H1 (cell line): ENCODE measurements at places on chromosomes 12 and 14.

DNA sequence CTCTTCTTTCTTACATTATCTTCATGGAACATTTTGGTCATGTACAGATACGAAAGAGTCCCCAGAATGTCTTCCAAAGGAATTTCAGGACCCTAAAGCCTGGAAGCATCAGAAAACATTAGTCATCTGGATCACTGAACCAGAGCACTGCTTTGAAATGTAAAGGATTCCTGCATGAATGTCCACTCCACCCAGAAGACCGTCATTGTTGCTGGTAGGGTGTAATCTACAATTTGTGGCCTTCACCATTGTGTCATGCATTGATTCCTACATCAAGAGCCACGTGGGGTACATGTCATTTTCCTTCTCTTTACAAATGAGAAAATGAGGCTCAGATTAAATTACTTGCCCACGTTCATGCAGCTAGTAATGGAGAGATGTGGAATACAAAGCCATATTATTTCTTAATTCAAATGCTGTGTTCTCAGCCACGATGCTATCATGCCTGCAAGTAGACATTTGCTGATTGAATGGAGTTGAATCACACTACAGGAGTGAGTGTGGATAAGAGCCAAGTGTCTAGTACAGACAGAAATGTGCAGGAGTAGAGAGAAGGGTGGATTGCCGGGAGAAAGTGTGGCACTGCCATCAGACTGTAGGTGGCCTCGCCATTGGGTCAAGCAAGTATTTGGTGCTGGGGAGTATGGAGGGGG is 231.2 kb downstream of the C12orf75 start:
- H3K36me3 ChIP-seq: no peaks in the 10 kb centered on the region
- no peak for DNase-seq
- H3K27me3 ChIP-seq: no peaks in the 10 kb centered on the region
- no peaks in the 10 kb centered on the region for H3K4me1 ChIP-seq
- no peak overlapping the region for H3K4me3 ChIP-seq

DNA sequence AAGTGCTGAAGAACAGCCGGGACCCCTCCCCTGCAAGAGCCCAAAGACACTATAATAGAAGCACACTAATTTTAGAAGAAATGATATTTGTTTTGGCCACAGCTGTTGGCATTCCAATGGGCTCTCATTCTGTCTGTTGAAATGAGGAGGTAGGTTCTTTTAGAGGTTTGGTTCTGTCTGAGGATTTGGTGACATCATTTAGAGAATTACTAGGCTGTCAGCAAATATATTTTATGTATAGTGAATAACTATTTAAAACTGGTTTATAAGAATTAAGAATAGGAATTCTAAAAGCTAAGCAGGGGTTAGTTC is 200.7 kb upstream of the SLC38A2 start:
- H3K36me3 ChIP-seq: no peaks in the 10 kb centered on the region
- H3K27ac ChIP-seq: no peak overlapping the region
- H3K27me3 ChIP-seq: no peaks in the 10 kb centered on the region

GRCh38 chr12:34601689-34602088 is 579.4 kb downstream of the ALG10 start:
- no peak overlapping the region for H3K4me3 ChIP-seq
- H3K4me1 ChIP-seq: no peaks in the 10 kb centered on the region
- H3K36me3 ChIP-seq: no peaks in the 10 kb centered on the region
- no peak overlapping the region for H3K27ac ChIP-seq
- DNase-seq: no peak

DNA sequence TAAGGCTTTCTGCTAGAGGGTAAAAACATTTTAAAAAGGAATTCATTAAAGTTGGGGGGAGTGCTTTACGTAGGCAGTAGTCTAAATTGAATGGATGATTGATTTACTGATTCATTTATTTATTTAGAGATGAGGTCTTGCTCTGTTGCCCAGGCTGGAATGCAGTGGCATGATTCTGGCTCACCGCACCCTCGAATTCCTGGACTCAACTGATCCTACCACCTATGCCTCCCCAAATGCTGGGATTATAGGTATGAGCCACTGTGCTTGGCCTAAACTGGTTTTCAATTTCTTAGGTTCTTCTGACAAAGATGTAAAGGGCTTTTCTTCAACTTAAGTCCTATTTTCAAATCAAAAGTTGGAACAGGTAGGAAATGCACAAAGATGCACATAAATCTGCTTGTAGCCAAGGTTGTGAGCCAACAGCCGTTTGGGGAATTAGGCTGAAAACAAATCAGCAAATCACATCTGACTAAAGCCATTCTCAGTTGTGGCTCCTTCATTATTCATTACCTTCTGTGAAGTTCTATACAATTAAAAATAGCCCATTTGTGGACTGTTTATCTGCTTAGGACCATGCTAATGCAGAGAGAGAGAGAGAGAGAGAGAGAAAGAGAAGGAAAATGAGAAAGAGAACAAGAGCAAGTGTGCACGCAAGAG is 218.0 kb downstream of the PPM1H start:
- H3K27ac ChIP-seq: no peak overlapping the region
- H3K27me3 ChIP-seq: no peaks in the 10 kb centered on the region
- no peaks in the 10 kb centered on the region for H3K4me1 ChIP-seq
- no peak overlapping the region for H3K4me3 ChIP-seq
- no peaks in the 10 kb centered on the region for H3K36me3 ChIP-seq

DNA sequence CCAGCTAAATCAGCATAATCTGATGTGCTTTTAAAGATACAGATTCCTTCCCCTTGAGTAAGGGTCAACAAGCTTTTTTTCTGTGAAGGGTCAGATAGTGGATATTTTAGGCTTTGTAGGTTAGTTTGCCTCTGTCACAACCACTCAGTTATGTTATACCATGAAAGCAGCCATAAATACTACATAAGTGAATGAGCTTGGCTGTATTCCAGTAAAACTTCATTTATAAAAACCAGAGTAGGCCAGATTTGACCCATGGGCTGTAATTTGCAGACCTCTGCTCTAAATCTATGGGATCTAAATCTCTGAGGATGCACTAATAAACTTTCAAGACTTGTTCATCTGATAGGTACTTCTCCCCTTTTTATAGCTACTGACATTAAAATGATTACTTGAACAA is 47.7 kb downstream of the LEMD3 start:
- no peak overlapping the region for H3K4me3 ChIP-seq
- no peaks in the 10 kb centered on the region for H3K4me1 ChIP-seq
- no peaks in the 10 kb centered on the region for H3K36me3 ChIP-seq
- H3K27ac ChIP-seq: no peak overlapping the region

- H3K27ac ChIP-seq: no peak overlapping the region
- H3K4me1 ChIP-seq: no peaks in the 10 kb centered on the region
- no peaks in the 10 kb centered on the region for H3K36me3 ChIP-seq
- no peak for DNase-seq
Measured at GRCh38 chr12:88720785-88721650, 140.7 kb upstream of the KITLG start.

- no peak overlapping the region for H3K4me3 ChIP-seq
- no peaks in the 10 kb centered on the region for H3K36me3 ChIP-seq
- H3K4me1 ChIP-seq: no peaks in the 10 kb centered on the region
- H3K27ac ChIP-seq: no peak overlapping the region
- no peaks in the 10 kb centered on the region for H3K27me3 ChIP-seq
Measured at GRCh38 chr14:53491884-53492277, 338.8 kb upstream of the DDHD1 start.

DNA sequence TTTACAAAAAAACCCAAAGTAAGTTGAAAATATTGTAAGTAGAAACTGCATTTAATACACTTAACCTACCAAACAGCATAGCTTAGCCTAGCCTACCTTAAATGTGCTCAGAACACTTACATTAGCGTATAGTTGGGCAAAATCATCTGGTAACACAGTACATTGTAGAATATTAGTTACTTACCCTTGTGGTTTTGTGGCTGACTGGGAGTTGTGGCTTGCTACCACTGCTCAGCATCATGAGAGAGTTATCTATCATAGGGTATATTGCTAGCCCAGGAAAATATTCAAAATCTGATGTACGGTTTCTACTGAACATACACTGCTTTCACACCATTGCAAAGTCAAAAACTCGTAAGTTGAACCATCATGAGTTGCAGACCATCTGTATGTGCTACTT is 141.7 kb upstream of the GARIN6 start:
- no peaks in the 10 kb centered on the region for H3K36me3 ChIP-seq
- DNase-seq: no peak
- no peaks in the 10 kb centered on the region for H3K4me1 ChIP-seq
- H3K27ac ChIP-seq: no peak overlapping the region
- no peaks in the 10 kb centered on the region for H3K27me3 ChIP-seq

GRCh38 chr12:94149119-94149780 is 873 bp downstream of the PLXNC1 start:
- H3K4me3 ChIP-seq: peak overlapping the region; percentile 67
- no peaks in the 10 kb centered on the region for H3K36me3 ChIP-seq

DNA sequence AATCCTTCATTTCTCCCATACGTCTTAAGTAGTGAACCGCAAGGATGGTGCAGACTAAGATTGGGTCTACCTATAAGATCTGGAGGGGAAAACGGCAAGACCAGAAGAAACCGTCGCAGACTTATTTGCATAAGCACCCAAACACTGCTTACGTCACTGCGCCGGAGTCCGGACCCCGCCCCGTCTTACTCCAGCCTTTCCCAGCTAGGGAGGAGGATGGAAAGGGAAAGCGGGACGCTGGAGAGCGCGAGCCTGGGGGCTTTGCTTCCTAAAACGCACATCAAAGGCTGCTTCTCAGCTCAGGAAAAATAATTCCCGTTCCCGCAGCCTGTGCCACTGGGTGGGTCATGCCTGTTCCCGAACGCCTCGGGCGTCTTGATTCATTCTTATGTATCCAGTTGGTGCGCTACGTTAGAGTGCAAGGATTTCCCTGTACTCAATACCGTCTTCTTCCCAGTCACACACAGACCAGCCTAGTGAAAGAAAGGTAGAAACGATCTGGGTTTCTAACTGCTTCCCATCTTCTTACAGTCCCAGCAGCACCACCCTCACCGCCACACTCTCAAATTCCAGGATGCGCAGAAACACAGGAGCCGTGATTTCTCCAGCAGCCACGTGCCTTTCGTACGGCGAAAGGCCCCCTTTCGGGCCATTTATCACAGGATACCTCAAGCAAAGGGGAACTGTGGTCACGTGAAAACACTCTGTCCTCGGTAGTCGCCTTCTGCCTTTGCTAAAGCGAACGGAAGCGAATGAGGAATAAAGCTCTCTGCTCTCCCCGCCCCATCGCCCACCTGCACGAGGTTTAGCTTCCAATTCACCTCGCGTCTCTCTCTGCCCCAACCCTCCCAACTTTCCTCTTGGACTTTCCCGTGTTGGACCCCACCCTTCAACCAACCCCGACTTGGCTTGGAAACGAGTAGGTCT is 1.1 kb downstream of the SLC6A15 start:
- H3K4me3 ChIP-seq: peak overlapping the region; percentile 90
- peak; percentile 67 for DNase-seq
- H3K27ac ChIP-seq: no peak overlapping the region; the same call in 1 of the 2 replicates
- H3K36me3 ChIP-seq: no peaks in the 10 kb centered on the region

- peaks cover 10% of the 10 kb centered on the region for H3K4me1 ChIP-seq
- no peaks in the 10 kb centered on the region for H3K27me3 ChIP-seq
- H3K4me3 ChIP-seq: peak overlapping the region; percentile 94
- H3K27ac ChIP-seq: peak overlapping the region; percentile 97; the same call in 1 of the 2 replicates
- no peak for DNase-seq
- no peaks in the 10 kb centered on the region for H3K36me3 ChIP-seq
Measured at GRCh38 chr14:60090864-60091519, 731 bp upstream of the PCNX4 start.
